ENCODE measurements at places on chromosomes 4 and X. TPM values are rescaled to one million over a fixed set of nuclear protein-coding genes. Genes with fewer than 3 reads are reported as not detected.

DNA sequence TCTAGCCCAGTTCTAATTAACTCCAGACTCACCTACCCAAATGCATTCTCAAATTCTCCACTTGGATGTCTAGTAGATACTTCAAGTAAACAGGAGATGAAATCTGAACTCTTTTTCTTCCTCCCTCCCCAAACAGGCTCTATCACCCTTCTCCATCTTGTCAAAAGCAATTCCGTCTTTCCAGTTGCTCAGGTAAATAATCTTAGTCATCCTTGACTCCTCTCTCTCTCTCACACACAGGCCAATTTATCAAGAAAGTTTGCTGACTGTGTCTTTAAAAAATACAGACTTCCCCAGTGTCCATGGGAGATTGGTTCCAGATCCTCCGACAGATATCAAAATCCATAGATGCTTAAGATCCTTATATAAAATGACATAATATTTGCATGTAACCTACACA is 12.9 kb downstream of the TXK start:
- DNase-seq, result no peak

GRCh38 chrX:155774387-155774786 is 106.8 kb upstream of the VAMP7 start:
- DNase-seq, result no peak

- no peak for DNase-seq
Measured at GRCh38 chrX:32533848-32534247, 677.5 kb downstream of the DMD start.

GRCh38 chr4:38073596-38074234 is 113.5 kb downstream of the PTTG2 start:
- DNase-seq, result no peak

GRCh38 chr4:168882650-168883233 is 127.3 kb downstream of the CBR4 start:
- DNase-seq, result no peak

- no peak for DNase-seq
Measured at GRCh38 chrX:118779581-118779980, 44.0 kb upstream of the ZCCHC12 start.

DNA sequence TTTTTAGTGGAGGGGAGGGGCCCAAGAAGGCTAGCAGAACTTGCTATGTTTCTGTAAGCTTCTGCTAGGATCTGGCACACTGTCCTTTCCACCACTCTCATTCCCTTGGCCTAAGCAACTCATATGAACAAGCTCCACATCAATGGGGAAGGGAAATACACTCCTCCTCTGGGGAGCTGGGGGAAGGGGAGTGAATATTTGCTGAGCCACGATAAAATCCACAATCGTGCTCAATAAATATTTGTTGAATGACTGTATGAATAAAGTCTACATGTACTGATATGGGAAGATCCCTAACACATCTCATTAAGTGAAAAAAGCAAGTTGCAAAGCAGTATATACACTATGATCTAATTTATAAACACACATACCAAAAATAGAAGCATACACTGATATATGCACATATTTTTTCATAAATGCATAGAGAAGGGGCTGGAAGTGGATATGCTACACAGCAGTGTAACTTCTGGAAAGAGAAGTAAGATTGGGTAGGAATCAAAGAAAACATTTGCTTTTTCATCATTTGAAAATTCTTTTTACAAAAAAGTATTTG is 95.8 kb upstream of the EFHC2 start:
- DNase-seq, result no peak

GRCh38 chr4:57098415-57098814 is 11.8 kb downstream of the IGFBP7 start:
- DNase-seq, result no peak

DNA sequence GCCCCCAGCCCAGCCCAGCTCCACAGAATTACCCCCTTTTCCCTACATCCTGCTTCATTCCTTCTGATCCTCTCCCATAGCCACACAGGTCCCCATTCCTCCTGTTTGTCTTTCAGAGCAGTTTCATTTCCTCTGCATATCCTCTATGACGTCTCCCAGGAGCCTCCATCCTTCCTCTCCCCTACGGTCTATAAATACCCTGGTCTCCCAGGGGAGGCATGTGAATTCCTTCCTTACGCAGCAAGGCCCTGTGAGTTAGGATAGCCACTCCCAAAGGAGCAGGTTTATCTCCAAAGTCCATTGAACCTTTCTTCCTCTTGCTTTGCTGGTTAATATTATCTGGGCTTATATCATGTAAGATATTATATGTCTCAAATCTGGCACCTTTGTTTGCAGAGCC is 8.4 kb upstream of the APLN start:
- no peak for DNase-seq

DNA sequence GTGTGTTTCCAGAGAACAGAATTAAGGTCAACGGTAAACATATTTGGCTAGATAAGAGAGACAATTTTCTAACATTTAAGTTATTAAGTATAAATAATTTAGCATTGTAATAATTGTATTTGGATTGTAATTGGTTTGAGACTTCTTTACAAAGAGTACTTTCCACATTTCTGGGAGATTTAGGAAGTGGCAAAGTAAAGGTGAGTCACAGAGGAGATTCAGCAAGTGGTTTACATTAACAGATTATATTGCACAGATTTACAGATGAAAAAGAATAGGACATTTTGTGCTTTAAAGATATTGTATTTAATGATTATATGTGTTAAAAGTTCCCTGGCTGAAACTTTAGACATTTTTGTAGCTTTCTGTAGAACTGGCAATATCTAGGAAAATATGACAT is 584.4 kb upstream of the AADAT start:
- no peak for DNase-seq

- peak; percentile 5 for DNase-seq
Measured at GRCh38 chr4:102959496-102959895, 60.0 kb downstream of the SLC9B1 start.

DNA sequence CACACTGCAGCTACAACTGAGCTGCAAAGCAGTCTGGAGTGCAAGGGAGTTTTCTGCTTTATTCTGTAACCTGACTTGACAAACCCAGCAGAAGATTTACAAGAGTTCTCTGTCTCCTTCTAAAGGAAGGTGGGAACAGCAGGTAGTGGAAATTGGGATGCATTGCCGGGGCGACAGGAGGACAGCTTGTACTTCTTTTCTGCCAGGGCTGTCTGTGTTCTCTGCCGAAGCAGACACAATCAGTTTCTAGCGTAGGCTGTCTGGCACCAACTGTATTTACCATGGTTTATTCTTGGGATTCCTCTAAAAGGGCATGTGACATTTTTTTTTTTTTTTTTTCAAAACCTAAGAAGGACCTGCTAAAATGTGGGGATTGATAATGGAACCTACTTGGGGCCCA is 190.8 kb upstream of the GK2 start:
- DNase-seq, result no peak

DNA sequence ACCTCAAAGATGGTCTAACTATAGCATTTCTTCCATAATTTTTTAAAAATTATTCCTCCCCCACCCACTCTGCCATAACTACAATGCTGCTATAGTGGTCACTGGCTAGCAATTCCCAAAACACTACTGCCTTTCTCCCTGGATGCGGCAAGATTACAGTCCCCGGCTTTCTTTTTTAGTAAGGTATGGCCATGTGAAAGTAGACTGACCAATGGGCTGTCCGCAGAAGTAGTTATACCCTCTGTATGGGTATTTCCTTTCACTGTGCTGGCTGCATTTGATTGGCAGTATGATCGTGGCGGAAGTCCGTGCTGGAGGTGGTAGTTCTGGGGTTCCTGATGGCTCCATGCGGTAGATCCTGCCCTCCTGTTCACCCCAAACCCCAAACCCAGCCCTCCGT is 166.0 kb downstream of the FBXO8 start:
- DNase-seq, result no peak

- DNase-seq, result peak; percentile 94
Measured at GRCh38 chr4:134201216-134202161, at the start of gene PABPC4L. Gene PABPC4L, minus strand, starts transcription at chr4:134201789. Its CDS starts 770 bp downstream, at chr4:134201019.

DNA sequence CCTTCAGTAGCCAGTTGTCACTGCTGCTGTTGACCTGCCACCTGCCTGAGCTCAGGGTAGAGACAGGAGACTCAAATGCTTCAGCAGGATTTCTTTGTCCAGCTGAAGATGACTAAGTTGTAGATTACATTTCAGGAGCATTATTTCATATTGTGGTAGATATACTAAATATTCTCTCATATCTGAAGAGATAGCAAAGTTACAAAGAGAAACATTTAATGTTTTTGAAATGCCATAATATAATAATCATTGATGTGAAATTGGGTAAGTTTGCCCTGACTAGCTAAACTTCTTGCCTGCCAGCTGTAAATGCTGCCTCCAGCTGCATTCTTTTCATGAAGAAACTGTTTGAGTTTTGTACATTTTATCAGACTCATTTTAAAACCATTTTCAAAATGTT is 247.6 kb upstream of the CNKSR2 start:
- no peak for DNase-seq

GRCh38 chr4:130368668-130369067 is 1272.7 kb downstream of the C4orf33 start:
- no peak for DNase-seq

GRCh38 chr4:76007089-76007862 is at the start of gene CXCL9:
Gene CXCL9, minus strand, starts transcription at chr4:76007509. Its CDS starts 60 bp downstream, at chr4:76007449.
- no peak for DNase-seq

- no peak for DNase-seq
Measured at GRCh38 chr4:163790231-163790630, 295.7 kb downstream of the TMA16 start.

- DNase-seq, result peak; percentile 91
Measured at GRCh38 chr4:74109116-74109869, 10.3 kb upstream of the CXCL2 start.

- DNase-seq, result no peak
Measured at GRCh38 chr4:44914223-44914622, 187.9 kb upstream of the GNPDA2 start.

ARHGEF6 gene
- polyA plus RNA-seq, result 51.2 TPM

DCAF8L2 gene
- not detected for polyA plus RNA-seq

ARHGEF38 gene
- 0.67 TPM for polyA plus RNA-seq

SMARCA5 gene
- 62.6 TPM for polyA plus RNA-seq

PDS5A gene
- 43.2 TPM for polyA plus RNA-seq

STAP1 gene
- polyA plus RNA-seq, result not detected

CTAG1A gene
- polyA plus RNA-seq, result not detected

FAM193A gene
- 15.8 TPM for polyA plus RNA-seq

SERTM2 gene
- 0.59 TPM for polyA plus RNA-seq

TMEM31 gene
- 1.0 TPM for polyA plus RNA-seq

BEX5 gene
- not detected for polyA plus RNA-seq

FANCB gene
- 2.2 TPM for polyA plus RNA-seq

COL4A6 gene
- polyA plus RNA-seq, result 2.4 TPM

MAGEE2 gene
- 0.46 TPM for polyA plus RNA-seq

All from muscle of back (tissue), 13 donors.